H7 (cell line): ENCODE measurements at places on chromosomes 7 and 10. TPM values are rescaled to one million over a fixed set of nuclear protein-coding genes. Genes with fewer than 3 reads are reported as not detected.

The ACBD7 gene
- total RNA-seq = 2.0 and 6.1 TPM in 2 replicates

DNA sequence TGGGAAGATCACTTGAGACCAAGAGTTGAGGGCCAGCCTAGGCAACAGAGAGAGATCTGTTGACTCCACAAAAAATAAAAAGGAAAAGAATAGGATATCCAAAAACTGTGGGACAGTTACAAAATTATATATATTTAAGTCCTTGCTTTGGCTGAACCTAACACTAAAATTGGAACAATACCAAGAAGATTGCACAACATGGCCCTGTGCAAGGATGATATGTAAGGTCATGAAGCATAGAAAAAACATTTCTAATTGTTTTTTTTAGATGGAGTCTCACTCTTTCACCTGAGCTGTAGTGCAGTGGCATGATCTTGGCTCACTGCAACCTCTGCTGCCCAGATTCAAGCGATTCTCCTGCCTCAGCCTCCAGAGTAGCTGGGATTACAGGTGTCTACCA is 139.0 kb downstream of the TPST1 start:
- DNase-seq = no peak

- DNase-seq = no peak
Measured at GRCh38 chr7:27992097-27992496, 188.5 kb downstream of the JAZF1 start.

DNA sequence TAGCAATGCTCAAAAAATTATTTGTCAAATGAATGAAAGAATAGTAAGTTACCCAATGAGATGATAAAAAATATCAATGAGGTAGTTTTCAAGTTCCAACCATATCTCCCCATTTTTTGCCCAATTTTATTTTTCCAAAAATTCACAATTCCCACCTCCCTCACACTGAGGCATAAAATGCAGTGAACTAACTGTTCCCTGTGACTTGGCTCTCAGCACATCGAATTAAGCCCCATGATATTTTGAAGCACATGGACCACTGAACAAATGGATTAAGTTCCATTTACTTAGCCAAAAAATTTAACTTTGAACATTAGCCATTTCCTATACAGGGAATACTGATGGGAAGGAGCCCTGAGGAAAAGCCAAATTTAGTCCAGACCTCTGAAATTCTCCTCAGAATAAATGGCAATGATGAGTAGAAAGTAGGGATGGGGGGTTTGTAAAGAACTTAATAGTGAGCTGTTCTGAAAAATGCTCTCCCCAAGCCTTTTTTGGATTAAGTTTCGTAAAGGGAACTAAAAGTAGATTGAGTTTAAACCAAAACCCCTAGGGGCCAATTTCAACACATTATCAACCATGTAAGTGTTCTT is 166.3 kb upstream of the GRM3 start:
- DNase-seq = no peak

DNA sequence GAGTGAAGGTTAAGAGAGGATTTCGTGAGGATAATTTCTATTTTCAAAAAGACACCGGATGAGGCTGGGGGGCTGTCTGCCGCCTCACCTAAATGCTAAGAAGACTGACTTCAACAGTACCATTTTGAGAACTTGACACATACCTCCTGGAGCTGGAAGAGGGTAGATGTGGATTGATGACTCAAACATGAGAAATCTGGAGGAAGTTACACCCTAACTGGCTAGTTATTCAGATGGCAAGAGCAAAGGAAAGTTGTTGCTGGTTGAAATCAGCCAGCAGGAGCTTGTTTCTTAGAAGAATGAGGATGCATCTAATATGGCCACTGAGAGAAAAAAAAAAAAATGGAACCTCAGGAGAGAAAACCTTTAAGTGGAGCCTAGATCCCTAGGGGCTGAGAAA is 76.2 kb upstream of the KIAA1217 start:
- no peak for DNase-seq

The HIP1 gene
- total RNA-seq = 34.6 and 41.2 TPM in 2 replicates

- DNase-seq = no peak
Measured at GRCh38 chr10:49325131-49325915, 26.4 kb downstream of the C10orf71 start.

The SPDYE2B gene
- total RNA-seq = not detected in 2 replicates

The EVX1 gene
- not detected in 2 replicates for total RNA-seq

GRCh38 chr10:133158437-133158755 is 1.6 kb upstream of the KNDC1 start:
- peak; percentile 72 for DNase-seq

The FAM241B gene
- total RNA-seq = 5.8 and 8.4 TPM in 2 replicates

- no peak for DNase-seq
Measured at GRCh38 chr10:49649936-49650723, 29.3 kb upstream of the C10orf53 start.

GRCh38 chr7:127578036-127578684 is 7.2 kb downstream of the GCC1 start:
- DNase-seq = no peak

The AVPI1 gene
- total RNA-seq = 10.6 and 13.6 TPM in 2 replicates

- no peak for DNase-seq
Measured at GRCh38 chr7:139943401-139943800, 114.3 kb downstream of the TBXAS1 start.

DNA sequence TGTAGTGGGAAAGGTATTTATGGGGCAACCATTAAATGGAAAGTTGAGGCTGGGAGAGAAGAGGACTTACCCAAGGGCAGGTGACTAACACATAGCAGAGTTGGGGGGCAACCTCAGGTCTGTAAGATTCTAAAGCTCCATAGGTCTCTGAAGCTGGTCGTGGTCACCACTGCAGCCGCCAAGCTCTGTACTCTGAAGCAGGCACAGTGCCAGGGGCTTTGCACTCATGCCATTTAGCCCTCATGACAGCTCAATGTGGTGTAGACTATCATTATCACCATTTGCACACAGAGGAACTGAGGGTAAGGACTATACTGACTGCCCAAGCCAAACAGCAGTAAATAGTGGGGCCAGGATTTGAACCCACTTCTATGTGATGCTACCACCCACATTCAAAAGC is 32.5 kb upstream of the TMEM273 start:
- no peak for DNase-seq

DNA sequence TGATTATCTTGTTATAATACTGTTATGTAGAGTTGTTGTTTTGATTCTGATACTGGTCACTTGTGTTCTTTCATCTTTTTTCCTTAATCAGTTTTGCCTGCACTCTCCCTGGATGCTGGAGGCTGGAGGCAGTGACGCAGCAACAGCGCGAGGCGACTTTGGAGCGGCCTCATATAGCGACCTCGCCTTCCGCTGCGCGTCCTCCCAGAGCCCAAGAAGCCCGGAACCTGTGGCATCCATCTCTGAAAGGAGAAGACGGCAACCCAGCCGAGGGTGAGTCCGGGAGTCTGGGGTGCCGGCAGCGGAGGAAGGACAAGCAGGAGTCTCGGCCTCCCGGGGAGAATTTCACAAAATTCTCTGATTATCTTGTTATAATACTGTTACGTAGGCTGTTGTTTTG is 161.2 kb downstream of the ZNF33B start:
- DNase-seq = no peak

The SP8 gene
- 44.9 and 59.2 TPM in 2 replicates for total RNA-seq

DNA sequence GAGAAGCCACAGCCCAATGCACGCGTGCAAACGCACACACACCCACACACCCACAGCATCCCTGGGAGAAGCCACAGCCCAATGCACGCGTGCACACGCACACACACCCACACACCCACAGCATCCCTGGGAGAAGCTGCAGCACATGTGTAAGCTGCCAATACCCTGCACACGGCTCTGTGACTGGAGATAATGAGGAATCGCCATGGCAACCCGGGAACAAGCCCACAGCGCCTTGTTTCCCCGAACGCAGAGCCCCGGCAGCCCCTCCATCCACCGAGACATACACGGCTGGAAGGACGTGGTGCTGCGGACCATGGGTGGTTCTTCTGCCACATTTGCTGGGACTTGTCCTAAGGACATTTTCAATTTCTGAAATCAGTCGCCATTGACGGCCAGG is 221.3 kb downstream of the PTPRN2 start:
- no peak for DNase-seq

DNA sequence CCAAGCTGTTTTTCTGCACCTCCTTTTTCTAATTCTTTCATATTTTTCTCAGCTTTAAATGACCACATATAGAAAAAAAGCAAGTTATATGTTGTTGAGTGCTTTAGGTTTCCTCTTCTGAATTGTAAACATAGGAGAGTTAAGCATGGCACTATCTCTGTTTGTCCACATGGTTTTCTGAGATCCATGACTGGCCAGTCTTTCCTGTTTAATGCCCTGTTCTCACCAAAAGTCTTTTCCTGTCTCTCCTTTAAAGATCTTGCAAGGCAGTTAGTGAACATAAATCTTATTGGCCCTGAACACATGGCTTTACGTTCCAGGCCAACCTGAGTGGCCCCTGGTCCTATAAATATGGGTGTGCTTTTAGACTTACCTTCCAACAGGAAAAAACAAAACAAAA is 19.4 kb downstream of the TRPV5 start:
- no peak for DNase-seq

The MMD2 gene
- total RNA-seq = not detected in 2 replicates

- no peak for DNase-seq
Measured at GRCh38 chr10:100831742-100832141, 81.0 kb upstream of the SLF2 start.

DNA sequence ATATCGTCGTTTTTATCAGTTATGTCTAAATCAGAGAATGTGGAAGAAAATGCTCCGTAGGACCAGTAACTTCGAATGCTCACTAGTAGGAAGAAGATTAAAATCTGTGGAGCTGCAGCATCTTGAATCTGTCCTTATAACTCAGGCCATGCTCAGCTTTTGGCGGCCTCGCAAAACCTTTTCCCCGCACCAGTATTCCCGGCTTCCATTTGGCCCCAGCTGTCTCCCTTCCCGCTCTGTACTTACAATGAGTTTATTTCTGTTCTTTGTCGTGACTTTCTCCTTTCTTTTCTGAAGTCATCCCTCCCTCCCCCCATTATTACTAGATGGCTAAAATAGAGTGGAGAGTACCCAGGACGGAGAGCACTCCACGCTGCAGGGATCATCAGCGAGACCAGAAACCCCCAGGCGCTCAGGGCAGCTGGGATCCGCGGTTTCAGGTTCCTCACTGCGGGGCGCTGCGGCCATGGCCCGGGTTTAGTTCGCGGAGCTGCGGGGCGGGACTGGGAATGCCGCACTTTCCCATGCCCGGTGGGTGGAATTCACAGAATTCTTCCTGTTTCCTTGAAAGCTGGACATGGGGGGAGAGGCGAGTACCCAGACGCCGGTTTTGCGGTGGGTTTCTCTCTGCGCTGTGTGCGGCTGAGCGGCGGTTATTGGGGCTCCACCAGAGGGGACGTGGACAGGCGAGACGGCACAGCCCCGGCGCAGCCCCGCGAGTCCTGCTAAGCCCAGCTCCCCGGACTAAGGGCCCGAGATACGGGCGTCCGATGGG is 183.5 kb downstream of the POM121L12 start:
- DNase-seq = peak; percentile 57

The SYT15B gene
- total RNA-seq = 0.78 TPM in 1 of 2 replicates, not detected in the other

- DNase-seq = no peak
Measured at GRCh38 chr10:61757525-61758397, 95.0 kb downstream of the CABCOCO1 start.

GRCh38 chr10:109934958-109935793 is 11.9 kb upstream of the XPNPEP1 start:
- peak; percentile 82 for DNase-seq

The CDHR1 gene
- 0.90 and 1.7 TPM in 2 replicates for total RNA-seq

GRCh38 chr10:36254199-36254598 is 612.1 kb upstream of the FZD8 start:
- no peak for DNase-seq

DNA sequence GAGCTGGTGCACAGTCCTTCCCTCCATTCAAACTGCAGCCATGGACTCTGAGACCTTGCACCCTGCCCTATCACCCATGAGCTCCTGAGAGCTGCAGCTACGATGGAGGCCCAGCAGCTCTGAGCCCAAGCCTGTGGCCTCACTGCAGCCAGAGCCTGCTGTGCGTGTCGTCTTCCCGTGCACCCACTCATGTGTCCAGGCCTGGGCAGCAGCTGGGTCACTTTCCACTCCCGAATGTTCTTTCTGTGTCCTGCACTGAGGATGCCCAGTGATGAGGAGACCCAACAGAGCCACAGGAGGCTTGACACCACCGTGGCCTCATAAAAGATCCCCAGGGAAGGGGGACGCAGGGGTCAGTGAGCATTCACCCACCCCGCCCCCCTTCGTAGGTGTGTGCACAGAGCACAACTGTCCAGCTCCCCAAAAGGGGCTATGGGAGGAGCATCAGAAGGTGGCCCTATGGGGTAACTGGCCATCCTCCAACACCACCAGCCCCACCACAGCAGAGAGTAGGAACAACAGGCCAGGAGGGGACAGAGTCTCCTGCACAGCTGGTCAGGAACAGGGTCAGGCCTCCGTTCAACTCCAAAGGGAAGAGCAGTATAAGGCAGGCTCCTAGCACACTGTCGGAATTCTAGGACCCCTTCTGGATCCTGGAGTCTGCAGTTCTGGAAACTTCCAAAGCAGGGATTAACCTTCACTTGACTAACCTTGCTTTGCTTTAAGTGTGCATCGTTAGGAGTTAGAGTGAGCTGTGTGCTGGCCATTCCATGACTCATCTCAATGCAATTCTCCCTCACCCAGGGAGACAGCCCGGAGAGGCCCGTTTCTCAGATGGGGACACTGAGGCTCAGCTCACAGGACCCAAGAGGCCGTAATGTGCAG is 52.6 kb downstream of the RASGEF1A start:
- DNase-seq = no peak

- no peak for DNase-seq
Measured at GRCh38 chr10:110225441-110225755, 18.0 kb downstream of the MXI1 start.

DNA sequence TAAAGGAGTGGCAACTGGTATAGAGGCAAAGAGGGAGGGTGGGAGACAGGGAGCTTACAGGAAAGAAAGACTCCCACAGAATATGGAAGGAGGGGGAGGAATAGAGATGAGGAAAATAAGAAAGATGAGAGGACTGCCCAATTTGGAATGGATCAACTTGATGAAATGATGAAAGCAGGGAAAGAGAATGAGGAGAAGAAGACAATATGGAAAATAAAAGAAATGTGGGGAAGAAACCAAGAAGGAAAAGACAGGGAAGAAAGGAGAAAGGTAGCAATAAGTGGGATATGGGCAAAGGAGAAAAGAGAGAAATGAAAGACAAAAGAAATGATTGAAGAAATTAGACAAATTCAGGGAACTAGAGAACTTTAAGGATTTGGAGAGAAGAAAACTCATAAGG is 3.0 kb downstream of the KEL start:
- no peak for DNase-seq

- DNase-seq = no peak
Measured at GRCh38 chr10:125692196-125692595, 9.2 kb upstream of the TEX36 start.

GRCh38 chr10:101771380-101771779 is 4.5 kb downstream of the FGF8 start:
- DNase-seq = peak; percentile 39
